ENCODE measurements at places on chromosomes 4 and X.

GRCh38 chr4:93730251-93730650, 98.3 kb upstream of the ATOH1 start:
- no peak for DNase-seq

- DNase-seq, result no peak
These were observed 1073.7 kb downstream of the PDHA2 start for GRCh38 chr4:96913441-96914080.

- DNase-seq, result no peak
These were observed 26.3 kb downstream of the KLHL8 start for GRCh38 chr4:87193958-87194675.

GRCh38 chr4:156969911-156970310, 1.7 kb downstream of the PDGFC start:
- DNase-seq, result no peak

DNA sequence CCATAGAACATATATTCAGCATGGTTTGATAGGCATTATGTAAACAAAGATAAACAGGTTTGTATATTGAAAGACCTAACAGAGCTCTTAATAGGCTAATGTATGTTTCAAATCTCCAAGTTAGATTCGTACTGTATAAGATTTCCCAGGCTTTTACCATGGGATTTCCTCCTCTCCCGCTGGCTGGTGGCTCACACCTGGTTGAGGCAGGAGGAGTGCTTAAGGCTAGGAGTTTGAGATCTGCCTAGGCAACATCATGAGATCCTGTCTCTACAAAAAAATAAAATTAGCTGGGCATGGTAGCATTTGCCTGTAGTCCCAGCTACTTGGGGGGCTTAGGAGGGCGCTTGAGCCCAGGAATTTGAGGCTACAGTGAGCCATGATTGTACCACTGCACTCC, 5.4 kb downstream of the CPE start:
- no peak for DNase-seq

GRCh38 chr4:65050786-65051185, 619.5 kb downstream of the EPHA5 start:
- DNase-seq, result no peak

DNA sequence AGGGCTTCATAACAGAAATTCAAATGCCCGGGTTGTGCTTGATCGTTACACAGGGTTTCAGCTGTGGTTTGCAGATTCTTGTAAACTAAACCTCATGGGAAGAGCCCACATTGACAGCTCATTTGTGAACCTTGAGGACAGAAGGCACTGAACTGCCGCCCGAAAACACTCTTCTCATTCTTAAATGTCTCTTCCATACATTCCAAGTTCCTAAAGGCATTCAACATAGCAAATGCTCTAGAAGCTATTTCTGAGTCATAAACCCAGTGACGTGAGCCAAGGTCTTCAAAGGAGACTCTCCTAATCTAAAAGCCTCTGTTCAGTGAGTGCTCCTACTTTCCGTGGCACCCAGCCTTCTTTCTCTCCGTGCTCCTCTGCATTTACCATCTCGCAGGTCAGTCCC, 737.8 kb upstream of the FRG1 start:
- no peak for DNase-seq

- no peak for DNase-seq
These were observed 67.9 kb upstream of the PUDP start for GRCh38 chrX:7215842-7216241.

- no peak for DNase-seq
These were observed 39.8 kb downstream of the VCX3B start for GRCh38 chrX:8504451-8504850.

GRCh38 chr4:145097331-145097820, 620 bp downstream of the ANAPC10 start:
- no peak for DNase-seq

DNA sequence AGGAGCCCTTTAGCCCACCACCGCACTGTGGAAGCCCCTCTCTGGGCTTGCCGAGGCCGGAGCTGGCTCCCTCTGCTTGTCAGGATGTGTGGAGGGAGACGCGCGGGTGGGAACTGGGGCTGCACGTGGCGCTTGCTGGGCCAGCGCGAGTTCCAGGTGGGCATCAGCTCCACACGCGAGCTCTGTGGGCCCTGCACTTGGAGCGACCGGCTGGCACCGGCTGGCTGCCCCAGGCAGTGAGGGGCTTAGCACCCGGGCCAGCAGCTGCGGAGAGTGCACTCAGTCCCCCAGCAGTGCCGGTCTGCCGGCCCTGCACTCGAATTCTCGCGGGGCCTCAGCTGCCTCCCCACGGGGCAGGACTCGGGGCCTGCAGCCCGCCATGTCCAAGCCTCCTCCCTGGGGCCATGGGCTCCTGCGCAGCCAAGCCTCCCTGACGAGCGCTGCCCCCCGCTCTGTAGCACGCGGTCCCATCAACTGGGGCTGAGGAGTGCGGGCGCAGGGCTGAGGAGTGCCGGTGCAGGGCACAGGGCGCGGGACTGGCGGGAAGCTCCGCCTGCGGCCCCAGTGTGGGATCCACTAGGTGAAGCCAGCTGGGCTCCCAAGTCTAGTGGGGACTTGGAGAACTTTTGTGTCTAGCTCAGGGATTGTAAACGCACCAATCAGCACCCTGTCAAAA, 93.6 kb downstream of the DTHD1 start:
- DNase-seq, result no peak

DNA sequence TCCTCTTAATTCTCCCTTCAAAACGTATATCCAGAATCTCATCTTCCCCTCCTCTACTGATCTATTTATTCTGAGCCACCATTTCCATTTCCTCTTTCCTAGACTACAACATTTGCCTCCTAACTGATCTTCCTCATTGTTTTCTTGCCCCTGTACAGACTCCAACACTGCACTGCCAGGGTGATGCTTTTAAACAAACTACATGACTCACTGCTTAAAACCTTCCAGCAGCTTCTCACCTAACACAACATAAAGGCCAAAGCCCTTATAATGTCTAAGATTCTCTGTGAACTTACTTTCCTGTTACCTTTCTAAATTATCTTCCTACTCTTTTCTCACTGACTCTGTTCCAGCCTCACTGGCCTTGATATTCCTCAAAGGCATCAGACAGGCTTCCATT, 161.0 kb upstream of the HS3ST1 start:
- DNase-seq, result no peak

GRCh38 chrX:117645639-117646038, 471.0 kb downstream of the KLHL13 start:
- DNase-seq, result no peak

- DNase-seq, result peak; percentile 68
These were observed 85.3 kb upstream of the RBPJ start for GRCh38 chr4:26235500-26235899.

DNA sequence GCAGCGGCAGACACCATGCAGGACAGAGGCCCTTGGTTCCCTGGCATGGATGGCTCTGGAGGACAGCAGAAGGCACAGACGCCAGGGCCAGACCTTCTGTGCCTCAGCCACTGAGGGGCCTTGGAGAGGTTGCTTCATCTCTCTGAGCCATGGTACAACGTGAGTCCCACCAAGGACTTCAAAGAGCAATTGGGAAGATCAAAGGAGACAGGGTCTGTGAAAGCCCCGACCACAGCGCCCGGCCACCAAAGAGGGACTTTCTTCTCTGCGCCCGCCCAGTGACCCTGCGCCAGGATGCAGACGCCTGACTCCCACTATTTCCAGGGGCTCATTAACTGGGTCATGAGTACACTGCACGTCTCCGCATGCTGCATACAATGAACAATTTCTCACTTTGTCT, 174.0 kb downstream of the AFAP1 start:
- DNase-seq, result no peak

- DNase-seq, result no peak
These were observed 383.3 kb downstream of the GRXCR1 start for GRCh38 chr4:43275779-43276178.

DNA sequence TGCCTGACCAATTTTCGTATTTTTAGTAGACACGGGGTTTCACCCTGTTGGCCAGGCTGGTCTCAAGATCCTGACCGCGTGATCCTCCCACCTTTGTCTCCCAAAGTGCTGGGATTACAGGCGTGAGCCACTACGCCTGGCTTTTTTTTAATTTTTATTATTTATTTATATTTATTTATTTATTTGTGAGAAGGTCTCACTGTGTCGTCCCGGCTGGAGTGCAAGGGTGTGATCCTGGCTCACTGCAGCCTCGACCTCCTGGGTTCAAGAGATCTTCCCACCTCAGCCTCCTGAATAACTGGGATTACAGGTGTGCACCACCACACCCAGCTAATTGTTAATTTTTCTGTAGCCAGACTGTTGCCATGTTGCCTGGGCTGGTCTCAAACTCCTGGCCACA, 141.1 kb downstream of the CRLF2 start:
- DNase-seq, result no peak

GRCh38 chrX:132127743-132128142, at the start of gene FRMD7:
Gene FRMD7 (minus strand): TSS chrX:132128020. CDS start chrX:132127844, 176 bp downstream.
- peak; percentile 44 for DNase-seq

- no peak for DNase-seq
These were observed 75.1 kb downstream of the BANK1 start for GRCh38 chr4:101865501-101866062.

DNA sequence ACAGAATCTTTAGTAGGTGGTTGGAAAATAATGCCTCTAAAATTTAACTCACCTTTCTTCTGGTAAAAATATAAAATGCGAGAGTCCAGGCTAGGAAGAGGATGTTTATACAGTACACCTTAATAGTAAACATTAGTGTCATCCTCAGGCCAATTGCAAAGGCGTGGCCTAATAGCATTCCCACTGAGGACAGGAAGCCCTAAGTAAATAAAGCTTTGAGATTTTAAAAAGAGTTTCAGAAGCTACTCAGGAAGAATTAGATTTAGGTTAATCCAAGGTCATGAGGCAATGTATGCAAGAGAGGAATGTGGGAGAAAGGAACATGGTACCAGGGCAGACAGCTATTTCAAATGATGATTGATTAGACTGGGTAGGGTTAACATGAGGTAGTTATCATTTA, 49.5 kb downstream of the RPGR start:
- no peak for DNase-seq

- no peak for DNase-seq
These were observed 154.2 kb upstream of the FAM9B start for GRCh38 chrX:9188117-9188516.

DNA sequence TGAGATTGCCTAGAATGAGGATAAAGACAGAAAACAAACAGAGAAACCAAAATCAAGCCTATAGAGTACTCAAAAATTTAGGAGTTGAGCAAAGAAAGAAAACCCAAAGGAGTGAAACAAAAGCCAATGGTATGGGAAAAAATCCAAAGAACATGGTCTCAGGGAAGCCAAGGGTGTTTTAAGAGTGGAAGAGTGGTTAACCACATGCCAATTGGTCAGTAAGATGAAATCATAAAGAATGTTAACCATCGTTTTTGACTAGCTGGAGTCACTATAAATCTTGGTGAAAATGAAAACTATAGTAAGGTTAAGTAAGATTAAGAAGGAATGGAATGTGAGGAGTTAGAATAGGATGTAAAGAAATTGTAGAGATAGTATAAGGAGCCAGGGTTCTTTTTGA, 64.7 kb upstream of the RPL34 start:
- no peak for DNase-seq

GRCh38 chr4:59518005-59518823, 1681.9 kb upstream of the ADGRL3 start:
- DNase-seq, result no peak

- DNase-seq, result no peak
These were observed 186.5 kb downstream of the ANTXR2 start for GRCh38 chr4:79886557-79886956.

- DNase-seq, result no peak
These were observed 75.5 kb downstream of the ANXA10 start for GRCh38 chr4:168167714-168168284.
